SJSA1 (cell line): ENCODE measurements at places on chromosomes 5 and 9.

DNA sequence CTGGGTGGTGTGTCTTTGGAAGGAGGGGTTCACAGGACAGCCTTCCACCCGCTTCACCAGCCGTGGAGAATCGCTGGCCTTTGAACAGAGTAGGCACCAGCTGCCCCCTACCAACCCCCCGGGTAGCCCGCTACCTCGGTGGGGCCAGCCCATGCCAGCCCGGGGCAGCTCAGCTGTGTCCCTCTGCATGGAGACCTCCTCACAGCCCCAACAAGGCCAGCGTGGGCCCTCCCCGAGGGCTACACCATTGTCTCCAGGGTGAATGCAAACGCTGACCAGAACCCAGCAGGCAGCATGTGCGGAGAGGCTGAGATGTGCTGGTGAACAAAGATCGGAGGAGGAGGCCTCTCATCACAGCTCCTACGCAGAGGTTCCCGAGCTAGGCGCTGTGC, 51.9 kb downstream of the LMX1B start:
- H3K4me1 ChIP-seq: no peaks in the 10 kb centered on the region
- no peak overlapping the region for H3K27ac ChIP-seq
- no peak for DNase-seq
- H3K36me3 ChIP-seq: no peaks in the 10 kb centered on the region
- no peak overlapping the region for H3K4me3 ChIP-seq

DNA sequence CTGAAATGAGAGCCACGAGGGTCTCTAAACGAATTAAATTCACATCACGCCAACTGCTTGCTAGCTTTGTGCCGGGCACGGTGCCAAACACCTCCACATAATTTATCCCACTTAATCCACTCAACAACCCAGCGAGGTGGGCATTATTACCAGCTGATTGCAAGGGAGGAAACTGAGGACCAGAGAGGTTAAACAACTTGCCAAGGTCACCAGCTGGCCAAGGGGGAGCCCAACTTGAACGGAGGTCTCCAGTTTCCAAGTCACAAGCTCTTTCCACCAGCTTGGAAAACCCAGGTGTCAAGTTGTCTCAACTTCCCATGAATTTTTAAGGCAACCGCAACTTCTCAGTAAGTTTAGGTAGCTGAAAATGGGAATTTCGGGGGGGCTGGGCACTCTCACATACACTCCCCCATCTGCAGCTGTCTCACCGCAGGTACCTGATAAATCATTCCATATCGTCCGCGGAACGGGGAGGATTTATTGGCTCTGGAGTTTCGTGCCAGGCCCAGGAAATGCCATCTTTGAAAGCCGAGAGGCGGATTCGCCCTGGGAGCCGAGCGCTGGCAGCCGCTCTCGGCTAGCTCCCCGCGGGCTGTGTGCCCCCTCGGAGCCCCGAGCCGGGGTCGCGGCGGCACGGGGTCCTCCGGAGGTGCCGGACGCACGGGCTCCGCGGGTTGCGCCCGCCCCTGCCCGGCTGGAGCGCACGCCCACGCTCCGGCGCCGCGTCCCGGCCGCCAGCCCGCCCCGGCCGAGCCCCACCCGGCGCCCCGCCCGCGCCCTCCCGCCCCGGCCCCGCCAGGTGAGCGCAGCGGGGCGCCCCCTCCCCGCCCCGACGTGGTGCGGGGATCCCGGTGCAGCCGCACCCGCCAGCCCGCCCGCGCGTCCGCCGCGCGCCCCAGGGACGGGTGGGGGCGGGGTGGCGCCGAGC, 617 bp downstream of the PTPN3 start:
- no peak overlapping the region for H3K27ac ChIP-seq
- DNase-seq: peak; percentile 25
- peaks cover 25% of the 10 kb centered on the region for H3K4me1 ChIP-seq
- no peaks in the 10 kb centered on the region for H3K36me3 ChIP-seq

GRCh38 chr5:97049175-97049574, 93.2 kb downstream of the LIX1 start:
- H3K27ac ChIP-seq: no peak overlapping the region
- no peaks in the 10 kb centered on the region for H3K4me1 ChIP-seq
- no peaks in the 10 kb centered on the region; the same call in none of the 2 replicates for H3K27me3 ChIP-seq
- no peak for DNase-seq
- H3K4me3 ChIP-seq: no peak overlapping the region

- peaks cover 64% of the 10 kb centered on the region for H3K36me3 ChIP-seq
- H3K4me3 ChIP-seq: no peak overlapping the region
- peak; percentile 100 for DNase-seq
- peaks cover 24% of the 10 kb centered on the region for H3K4me1 ChIP-seq
- H3K27ac ChIP-seq: peak overlapping the region; percentile 96
These were observed 19.8 kb downstream of the TRIP13 start for GRCh38 chr5:912280-913091.

- peaks cover 10% of the 10 kb centered on the region for H3K4me1 ChIP-seq
- H3K27ac ChIP-seq: no peak overlapping the region
- H3K36me3 ChIP-seq: no peaks in the 10 kb centered on the region
- no peaks in the 10 kb centered on the region; the same call in 1 of the 2 replicates for H3K27me3 ChIP-seq
- no peak overlapping the region for H3K4me3 ChIP-seq
- no peak for DNase-seq
These were observed 52.2 kb downstream of the PCDH1 start for GRCh38 chr5:141825791-141826560.
